ENCODE measurements at places on chromosomes 7 and 10.

- DNase-seq, result no peak
These were observed 29.9 kb downstream of the SNX13 start for GRCh38 chr7:17910377-17910776.

GRCh38 chr7:41992881-41993867, 243.8 kb downstream of the GLI3 start:
- no peak for DNase-seq

GRCh38 chr10:6579183-6579903, 733 bp downstream of the PRKCQ start:
- DNase-seq, result no peak

DNA sequence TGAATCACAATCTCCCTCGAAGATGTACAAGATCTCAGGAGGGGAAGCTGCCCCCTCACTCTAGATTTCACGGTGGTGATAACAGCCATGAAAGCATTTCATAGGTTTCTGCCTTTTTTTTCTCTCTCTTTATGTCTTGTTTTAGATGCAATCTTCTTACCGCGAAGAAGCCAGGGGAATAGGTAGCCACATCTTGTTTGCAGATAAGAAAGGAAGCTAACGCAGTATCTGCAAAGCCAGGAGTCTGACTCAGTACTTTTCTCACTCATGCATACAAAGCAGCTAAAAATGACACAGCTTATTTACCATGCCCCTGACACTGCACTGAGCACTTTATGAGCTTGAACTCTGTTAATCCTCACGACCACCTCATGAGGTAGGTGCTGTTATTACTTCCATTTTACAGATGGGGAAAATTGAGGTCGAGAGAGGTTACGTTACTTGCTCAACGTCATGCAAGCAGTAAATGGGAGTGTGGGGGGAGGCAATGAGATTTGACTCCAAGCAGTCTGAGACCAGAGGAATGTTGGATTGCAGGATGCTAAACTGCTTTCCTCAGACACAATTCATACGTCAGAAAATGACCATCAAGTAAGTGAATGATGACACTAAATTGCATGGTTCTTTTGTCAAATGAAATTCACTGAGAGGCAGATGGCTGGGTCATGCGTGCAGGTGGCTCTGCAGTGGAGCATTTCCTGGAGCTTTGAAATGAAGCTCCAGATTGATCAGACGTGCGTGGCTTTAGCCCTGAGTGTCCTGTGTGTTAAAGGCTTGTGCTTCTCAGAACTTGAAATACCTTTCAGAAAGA, 3.3 kb downstream of the MAP3K8 start:
- no peak for DNase-seq

GRCh38 chr10:69685802-69686585, 55.9 kb downstream of the FAM241B start:
- DNase-seq, result no peak

GRCh38 chr10:122331615-122332446, 42.7 kb upstream of the PLEKHA1 start:
- no peak for DNase-seq

DNA sequence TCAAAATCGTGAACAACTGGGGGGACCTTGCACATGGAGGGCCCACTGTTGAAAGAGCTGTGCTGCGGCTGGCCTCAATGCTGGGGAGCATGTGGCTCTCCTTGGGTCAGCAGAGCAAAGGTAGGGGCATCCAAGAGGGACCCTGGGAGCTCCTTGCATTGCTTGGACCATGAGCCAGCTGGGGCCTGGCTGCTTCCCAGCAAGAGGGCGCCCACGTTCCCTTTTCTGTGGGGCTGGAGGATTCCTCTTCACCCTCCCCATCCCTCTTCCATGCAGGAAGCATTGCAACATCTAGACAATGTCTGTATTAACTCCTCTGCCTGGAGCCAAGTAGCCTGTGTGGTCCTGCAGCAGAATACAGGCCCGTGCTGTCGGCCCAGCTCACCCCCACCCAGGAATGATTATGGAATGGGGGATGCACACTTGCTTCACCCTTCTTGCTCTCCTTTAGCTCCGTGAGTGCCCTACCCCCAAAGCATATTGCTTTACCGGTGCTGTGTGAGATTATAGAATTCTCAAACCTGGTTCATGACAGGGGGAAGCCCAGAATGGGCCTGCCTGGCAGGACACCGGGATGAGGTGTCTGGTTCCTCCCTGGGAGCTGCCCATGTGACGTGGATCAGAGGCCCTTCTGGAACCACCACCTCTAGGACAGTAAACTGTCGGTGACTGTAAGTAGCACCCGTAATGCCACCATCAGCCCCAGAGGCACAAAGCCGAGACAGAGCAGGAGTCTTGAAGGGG, 61.9 kb downstream of the SYPL1 start:
- DNase-seq, result no peak

All from stimulated activated CD4-positive, alpha-beta T cell treated with anti-CD3 and anti-CD28 coated beads, TNF-alpha, amount 100 ng/mL, for 4 hours (primary cell).